Right forelimb (tissue), 1 donor: ENCODE measurements at places on chromosomes 16 and 17.

- DNase-seq = no peak
Measured at GRCh38 chr17:21388066-21388465, 11.9 kb downstream of the KCNJ12 start.

DNA sequence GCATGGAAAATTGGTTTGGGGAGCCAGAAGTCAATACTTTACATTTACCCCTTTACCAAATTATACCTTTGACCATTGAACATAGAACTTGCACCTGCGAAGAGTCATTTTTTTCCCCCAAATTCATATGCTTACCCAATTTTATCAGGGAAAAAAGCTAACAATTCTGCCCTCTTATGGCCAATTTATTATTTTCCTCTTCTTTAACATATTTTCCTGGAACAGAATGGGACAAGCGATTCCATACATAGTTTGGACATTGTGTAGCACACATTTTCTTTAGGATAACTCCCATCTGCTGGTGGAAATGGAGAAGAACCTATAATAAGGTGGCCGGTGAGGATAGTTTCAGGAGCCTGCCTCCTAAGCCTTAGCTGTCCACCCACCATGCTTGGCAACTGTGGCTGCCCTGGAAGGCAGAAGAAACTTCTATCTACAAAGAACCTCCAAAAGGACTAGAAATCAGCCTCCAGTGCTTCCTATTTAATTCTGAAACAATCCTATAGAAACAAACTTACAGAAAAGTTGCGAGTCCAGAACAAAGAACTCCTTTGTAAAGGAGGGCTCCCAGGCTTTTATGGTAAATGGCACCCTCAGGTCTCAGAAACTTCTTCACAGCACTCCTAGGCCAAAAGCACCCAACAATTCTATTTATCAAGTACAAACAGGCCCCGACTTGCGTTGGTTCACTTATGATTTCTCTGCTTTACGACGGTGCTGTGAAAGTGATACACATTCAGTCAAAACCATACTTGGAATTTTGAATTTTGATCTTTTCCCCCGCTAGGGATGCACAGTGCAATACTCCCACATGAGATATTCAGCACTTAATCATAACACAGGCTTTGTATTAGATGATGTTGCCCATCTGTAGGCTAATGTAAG, 64.1 kb upstream of the CACNG4 start:
- no peak for DNase-seq

GRCh38 chr17:35089586-35090296, 26.2 kb upstream of the RFFL start:
- DNase-seq = no peak

GRCh38 chr16:23160082-23160481, 10.8 kb upstream of the USP31 start:
- DNase-seq = no peak

- no peak for DNase-seq
Measured at GRCh38 chr17:44826123-44826790, 3.8 kb downstream of the GJC1 start.

DNA sequence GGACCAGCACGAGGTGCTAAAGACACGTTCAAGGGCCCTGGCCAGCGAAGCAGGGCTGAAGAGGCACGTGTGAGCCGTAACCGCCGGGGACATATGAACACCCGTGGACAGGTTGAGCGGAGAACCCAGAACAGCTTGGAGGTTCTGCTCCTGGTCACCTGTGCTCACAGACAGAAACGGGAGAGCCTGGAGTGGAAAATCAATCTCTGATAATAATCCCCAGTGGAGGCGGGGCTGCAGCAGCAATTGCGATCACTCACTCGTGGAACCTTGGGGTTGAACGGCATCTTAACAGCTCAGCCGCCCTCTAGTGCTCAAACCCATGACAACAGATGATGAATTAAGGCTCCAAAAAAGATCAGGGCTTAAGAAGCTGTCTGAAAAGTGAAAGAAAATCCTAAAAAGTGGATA, 25.6 kb downstream of the WIPI1 start:
- DNase-seq = no peak

DNA sequence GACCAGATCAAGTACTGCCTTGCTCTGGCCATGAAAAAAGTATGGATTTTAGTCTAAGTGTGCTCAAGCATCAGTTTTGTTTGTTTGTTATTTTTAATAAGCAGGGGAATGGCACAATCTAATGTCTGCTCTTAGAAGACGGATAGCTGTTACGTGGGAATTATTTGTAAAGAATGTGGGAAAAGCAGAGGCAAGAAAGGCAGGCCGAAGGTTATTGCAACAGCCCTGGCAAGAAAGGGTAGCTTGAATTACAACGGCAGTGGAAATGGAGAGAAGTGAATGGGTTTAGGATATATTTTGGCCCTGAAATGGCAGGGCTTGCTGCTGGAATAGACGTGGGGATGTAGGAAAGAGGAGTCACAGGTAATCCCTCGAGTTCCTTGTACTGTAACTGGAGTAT, 987 bp upstream of the HASPIN start:
- no peak for DNase-seq
